ENCODE measurements at places on chromosomes 3 and 15. TPM values are rescaled to one million over a fixed set of nuclear protein-coding genes. Genes with fewer than 3 reads are reported as not detected.
A peak's percentile ranks its signal among the peaks of the same experiment; 100 is the strongest.

DNA sequence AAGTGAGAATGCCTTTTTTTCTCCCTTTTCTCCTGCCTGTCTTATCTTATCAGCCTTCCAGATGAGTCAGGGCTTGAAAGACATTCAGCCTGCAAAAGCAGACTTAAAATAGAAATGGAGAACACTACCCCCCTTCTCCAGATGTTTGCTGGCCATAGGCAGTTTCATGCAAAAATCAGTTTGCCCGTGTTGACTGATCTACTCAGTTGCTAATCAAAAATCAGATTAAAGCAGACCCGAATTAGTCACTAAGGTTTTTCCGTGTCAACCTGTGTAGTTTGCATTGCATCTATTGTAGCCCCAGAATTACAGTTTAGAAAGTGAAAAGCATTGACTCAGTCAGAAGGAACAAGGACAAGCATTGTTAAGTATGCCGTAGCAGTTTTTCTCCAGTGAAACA is 56.2 kb downstream of the IL5RA start:
- peak; percentile 12 for DNase-seq

Gene CACNA2D2
- polyA plus RNA-seq, result 0.11 TPM

DNA sequence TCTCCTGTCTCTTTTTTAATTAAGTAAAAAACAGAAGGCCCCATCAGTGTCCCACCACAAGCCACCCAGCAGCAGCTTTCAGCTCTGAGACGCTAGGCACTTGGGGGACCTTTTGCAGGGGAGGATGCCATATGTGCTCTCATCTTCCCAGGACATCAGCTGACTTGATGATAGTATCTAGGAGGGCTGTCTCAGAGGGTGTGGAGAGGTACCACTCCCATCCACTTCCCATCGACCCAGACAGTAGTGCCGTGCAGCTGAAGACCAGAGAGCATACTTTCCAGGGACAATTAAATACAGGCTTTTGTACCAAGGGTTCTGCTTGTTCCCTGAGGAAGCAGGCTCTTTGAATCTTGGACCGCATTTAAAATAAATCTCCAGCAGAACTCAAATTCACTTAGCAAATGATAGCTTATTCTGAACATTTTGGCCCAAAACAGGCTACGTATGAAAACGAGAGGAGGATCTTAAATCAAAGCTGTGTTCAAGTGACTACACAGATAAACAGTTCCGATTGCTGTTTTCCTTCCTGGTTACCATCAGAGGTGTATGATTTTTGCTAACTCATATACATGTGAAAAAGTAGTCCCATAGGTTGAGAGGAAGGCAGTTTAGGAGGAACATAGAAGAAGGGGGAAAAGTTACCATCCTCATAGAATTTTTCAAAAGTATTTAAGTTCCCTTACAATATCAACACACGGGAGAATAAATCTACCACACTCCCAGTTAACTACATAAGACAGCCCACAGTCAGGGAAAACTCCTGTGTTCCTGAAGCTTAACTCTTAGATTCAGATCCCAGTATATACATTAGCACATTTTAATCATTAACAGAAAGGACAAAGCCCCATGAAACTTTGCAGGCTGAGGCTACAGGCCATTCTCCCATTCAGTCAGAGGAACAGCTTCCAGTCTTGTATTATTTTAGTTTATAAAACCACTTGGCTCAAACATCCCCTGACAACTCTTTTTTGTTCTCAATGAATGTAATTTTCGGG is 9.5 kb downstream of the WNT5A start:
- no peak for DNase-seq

Gene HYAL1
- polyA plus RNA-seq, result 0.32 TPM

GRCh38 chr3:71601811-71602210 is 18.3 kb upstream of the FOXP1 start:
- peak; percentile 69 for DNase-seq

DNA sequence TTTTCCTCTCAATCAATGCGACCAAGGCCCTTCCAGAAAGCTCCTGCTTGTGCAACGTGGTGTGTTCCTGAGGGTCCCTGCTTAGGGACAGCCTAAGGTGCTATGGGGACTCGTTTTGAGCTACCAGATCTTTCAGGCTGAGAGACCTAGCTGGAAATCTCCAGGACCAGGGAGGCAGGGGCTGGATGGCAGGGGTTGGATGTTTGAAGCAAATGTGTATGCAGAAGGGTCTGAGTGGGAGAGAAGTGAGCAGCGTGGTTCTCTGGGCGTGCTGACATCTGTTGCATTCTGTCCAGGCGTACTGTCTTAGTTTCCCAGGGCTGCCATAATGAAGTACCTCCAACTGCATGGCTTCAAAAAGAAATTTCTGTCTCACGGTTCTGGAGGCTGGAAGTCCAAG is 31.7 kb upstream of the SLCO2A1 start:
- no peak for DNase-seq

DNA sequence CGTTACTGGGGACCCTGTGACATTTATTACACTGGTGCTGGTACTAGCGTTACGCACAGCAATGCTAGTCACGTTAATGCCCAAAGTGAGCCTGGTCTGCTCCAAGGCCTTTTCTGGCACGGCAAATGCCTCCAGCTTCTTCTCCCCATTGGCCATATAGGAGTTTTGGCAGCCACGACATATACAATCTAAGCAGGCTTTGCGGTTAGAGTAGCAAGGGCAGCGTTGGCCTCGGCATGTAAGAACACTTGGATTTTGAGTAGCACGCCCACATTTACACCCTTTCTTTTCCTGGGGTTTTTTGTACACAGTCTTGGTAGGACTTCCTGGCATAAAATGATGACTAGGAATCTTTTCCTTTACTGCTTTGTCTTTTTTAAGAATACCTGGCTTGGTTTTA is 44.9 kb downstream of the MSL2 start:
- DNase-seq, result no peak

DNA sequence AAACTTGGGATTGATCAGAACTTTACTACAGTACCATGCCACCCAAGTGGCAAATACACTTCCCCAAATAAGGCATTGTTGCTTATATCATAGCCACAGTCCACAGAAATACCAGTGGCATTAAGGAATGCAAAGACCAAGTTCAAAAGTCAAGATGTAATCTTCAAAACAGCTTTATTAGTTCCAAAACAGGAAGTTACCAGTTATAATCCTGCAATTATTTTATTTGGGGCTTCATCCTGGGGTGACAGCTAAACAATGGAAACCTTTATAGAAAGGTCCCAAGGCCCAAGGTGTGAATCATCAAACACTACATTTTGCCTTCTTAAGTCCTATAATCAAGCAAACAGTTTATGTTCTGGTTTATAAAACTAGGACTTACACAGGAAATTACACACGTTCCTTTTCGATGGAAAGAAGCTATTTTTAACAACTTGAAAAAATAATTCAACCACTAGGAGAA is 30.3 kb upstream of the RNF7 start:
- peak; percentile 64 for DNase-seq

Gene CCDC9B
- polyA plus RNA-seq, result 30.9 TPM

GRCh38 chr3:167187221-167187620 is 192.9 kb downstream of the ZBBX start:
- no peak for DNase-seq

- no peak for DNase-seq
These were observed 374.2 kb upstream of the ICE2 start for GRCh38 chr15:60853109-60853508.

DNA sequence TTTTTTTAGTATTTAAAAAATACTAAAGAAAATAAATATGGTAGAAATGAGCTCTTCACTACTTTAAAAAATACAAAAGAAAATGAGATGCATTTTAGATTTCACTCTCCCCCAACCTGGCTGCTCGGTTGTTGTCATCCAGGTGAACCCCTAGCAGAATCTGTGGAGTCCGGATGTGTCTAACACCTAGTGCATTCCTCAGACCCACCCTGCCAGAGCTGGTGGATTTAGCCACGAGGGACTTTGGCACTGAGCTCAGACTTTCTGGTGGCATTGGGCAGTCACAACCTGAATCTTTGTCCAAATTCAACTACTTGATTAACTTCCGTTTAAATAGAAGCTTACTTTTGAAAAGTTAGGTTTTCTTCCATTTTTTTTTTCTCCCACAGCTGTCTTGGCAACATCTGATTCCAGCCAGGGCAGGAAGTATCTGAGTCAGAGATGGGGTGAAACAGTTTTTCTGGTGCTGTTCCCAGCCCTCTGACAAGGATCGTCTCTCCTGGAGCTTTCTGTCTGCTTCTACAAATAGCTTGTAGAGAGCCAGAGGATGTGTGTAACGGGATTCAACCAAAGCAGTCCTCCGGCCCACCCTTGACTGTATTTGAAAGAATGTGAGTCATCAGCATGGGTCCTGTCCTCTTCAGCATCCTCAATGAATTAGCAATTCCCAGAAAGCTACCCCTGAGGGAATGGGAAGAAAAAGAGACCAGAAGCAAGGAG is 301.8 kb upstream of the MCTP2 start:
- DNase-seq, result peak; percentile 60

Gene CCR9
- polyA plus RNA-seq, result not detected

DNA sequence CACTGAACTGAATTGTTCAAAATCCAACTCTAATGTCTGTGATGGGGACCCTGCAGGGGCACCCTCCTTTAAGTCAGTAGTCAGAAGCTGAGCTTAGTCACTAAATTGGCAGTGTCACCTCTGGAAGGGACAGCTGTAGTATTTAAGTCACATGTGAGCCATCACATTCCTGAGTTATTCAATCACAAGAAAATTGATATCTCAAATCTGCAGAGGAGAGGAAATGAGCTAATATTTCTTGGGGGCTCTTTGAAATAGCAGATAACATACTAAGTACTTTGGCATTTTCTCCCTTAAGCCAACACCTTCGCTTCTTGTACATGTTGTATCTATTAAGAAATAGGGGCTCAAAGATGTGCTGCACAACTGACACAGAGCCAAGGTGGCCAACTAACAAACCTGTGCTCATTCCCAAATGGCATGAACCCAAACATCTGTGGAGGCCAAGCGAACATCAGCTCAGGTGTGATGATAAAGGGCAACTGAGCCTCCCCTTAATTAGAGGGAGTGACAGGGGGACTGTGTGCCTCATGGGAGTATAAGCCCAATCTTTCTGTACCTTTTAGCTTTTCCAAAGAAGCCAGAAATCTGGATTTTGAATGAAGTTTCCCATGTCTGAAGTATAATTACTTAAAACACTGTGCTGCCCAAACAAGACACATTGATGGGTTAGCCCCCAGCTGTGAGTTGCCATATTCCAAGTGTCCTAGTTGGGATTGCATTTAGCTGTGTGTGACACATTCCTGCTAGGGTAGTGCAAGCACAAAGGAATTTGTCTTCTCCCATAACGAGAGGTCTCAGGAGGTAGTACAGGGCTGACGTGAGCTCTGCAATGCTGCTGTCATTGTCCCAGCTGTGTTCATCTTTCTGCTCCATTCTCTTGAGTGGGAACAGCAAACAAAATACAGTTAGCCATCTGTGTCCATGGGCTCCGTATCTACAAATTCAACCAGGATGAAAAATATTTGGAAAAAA is 63.3 kb downstream of the ABHD5 start:
- peak; percentile 87 for DNase-seq

- peak; percentile 64 for DNase-seq
These were observed 2.3 kb downstream of the EIF2AK4 start for GRCh38 chr15:39936187-39936586.

Gene CHST2
- polyA plus RNA-seq, result 1.4 TPM

Gene POMGNT2
- 19.4 TPM for polyA plus RNA-seq

- DNase-seq, result no peak
These were observed 52.8 kb downstream of the ITGA11 start for GRCh38 chr15:68379058-68379758.

GRCh38 chr15:45747426-45747825 is 112.6 kb downstream of the SQOR start:
- DNase-seq, result no peak

GRCh38 chr3:54988838-54989630 is 61.2 kb upstream of the LRTM1 start:
- peak; percentile 90 for DNase-seq

DNA sequence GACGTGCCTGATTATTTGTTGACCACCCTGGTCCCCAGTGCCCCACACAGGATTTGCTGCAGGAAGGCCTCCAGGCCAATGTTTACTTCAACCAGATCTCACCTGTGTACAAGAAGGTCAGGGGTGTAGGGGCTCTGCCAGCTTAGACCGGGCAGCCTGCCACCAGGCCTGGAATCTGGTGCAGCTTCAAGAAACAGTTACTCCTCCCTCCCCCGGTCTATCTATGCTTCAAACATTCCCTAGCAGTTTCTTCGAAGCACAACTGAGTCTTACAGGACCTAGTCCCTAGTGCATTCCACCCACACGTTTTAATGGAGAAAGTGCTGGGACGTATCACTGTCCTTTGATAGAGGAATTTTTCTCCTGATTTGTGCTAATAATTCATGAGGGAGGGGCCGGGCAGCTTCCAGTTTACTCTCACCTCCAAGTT is 8.0 kb downstream of the SH3BP5 start:
- DNase-seq, result no peak

DNA sequence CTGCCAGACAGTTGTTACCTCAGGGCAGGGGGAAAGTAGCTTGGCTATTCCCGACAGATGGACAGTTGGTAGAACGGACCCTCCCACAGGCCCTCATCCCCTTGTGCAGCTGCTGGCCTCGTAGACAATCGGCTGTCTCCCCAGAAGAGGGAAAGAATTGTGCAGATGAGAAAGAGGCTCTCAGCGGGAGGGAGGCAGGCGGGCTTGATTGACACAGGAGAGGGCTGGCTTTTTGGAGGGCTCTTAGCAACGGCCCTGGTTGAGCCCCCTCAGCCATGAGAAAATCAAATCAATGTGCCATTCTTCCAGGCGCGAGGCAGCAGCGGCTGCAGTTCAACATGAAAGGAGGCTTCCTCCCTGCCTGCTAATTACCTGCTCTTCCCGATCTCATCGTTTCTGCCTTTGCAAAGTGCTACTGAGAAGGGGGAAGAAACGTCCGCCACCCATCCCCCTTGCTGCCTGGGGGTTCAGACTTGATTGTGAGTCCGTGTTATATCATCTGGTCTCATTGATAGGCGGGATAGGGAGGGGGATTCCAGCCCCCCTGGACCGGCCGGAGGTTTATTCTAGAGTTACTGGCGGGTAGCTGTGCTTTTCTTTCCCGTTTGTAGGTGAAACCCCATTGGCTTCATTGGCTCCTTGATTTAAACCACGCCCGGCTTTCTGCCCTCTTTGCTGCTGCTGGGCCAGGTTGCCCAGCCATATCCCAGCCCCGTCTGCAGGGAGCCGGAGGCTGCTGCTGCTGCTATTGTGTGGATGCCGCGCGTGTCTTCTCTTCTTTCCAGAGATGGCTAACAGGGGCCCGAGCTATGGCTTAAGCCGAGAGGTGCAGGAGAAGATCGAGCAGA is at the start of gene TAGLN3:
TAGLN3 (plus strand) TSS at position 287 of the 848 bp plus-strand sequence; CDS start at position 788, 501 bp downstream.
- DNase-seq, result no peak

- no peak for DNase-seq
These were observed 28.2 kb downstream of the BDH1 start for GRCh38 chr3:197527569-197527968.

Gene CHAC1
- 77.8 TPM for polyA plus RNA-seq

- no peak for DNase-seq
These were observed 131.0 kb upstream of the KLHL25 start for GRCh38 chr15:85925649-85926237.

DNA sequence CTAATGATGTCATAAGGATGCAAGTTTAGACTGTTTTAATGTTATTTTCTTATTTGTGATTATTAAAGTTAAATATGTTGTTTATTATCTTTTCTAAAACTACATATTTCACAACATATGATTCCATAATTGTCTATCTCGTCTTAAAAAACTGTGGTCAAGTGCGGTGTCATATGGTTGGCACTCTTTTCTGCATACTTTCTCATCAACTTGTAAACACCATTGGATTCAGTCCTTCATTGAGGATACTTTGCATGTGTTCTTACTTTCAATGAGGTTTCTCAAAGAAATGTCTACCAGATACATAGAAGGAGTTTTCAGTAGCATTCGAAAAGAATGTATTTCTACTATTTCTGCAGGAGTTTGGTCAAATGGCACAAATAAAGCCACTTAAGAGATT is 22.0 kb upstream of the ALPK3 start:
- DNase-seq, result peak; percentile 39
